CD4-positive, alpha-beta T cell treated with Interleukin-6 for 4 hours (primary cell): ENCODE measurements at places on chromosomes 3 and 15.

GRCh38 chr3:149850787-149851584 lies 38.0 kb downstream of the RNF13 start:
- no peak for DNase-seq

DNA sequence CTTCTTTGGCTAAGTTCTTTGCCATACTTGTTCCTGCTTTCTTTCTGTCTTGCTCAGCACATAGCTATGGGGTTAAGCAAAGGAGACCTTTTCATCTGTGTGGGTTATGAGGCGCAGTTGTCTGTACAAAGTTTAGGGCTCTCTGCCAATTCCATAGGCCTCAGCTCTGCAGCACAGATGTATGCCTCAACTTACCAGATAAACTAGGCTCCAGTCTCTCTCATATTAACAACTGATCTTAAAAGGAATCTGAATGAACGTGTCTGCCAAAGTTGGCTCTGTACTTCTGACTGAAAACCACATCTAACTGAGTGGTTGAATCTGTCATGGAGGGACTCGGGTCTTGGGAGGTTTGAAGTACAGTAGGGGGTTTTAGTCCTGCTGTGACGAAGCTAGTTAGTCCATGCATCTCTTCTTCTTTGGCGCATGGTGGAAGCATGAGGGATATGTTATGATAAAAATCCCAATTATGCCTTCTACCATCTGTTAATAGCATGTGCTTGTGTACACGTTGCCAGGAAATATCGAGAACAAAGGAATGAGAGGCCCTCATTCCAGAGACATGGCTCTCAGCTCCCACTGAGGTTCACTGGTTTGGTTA lies 114.6 kb upstream of the TSC22D2 start:
- DNase-seq: no peak

- no peak for DNase-seq
Measured at GRCh38 chr3:174125267-174125824, 727.8 kb downstream of the NLGN1 start.

- DNase-seq: no peak
Measured at GRCh38 chr3:50213373-50213772, 8.3 kb downstream of the SLC38A3 start.

- DNase-seq: no peak
Measured at GRCh38 chr3:21705769-21706168, 45.2 kb downstream of the ZNF385D start.

DNA sequence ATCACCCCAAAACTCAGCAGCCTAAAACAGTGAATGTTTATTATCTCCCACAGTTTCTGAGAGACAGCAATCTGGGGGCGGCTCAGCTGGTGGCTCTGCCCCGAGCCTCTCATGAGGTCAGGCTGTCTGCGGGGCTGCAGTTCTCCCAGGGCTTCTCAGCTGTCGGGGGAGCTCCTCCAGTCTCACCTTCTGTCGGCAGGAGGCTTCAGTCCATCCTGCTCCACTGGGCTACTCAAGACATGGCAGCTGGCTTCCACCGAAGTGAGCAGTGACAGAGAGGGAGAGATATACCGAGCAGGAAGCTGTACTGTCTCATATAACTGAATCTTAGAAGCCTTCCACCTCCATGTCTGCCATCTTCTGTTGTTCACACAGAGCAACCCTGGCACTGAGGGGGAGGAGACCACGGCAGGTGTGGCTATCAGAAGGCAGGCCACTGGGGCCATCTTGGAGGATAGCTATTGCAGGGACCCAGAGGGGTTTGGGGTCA lies 72.8 kb upstream of the ITGA11 start:
- DNase-seq: no peak

DNA sequence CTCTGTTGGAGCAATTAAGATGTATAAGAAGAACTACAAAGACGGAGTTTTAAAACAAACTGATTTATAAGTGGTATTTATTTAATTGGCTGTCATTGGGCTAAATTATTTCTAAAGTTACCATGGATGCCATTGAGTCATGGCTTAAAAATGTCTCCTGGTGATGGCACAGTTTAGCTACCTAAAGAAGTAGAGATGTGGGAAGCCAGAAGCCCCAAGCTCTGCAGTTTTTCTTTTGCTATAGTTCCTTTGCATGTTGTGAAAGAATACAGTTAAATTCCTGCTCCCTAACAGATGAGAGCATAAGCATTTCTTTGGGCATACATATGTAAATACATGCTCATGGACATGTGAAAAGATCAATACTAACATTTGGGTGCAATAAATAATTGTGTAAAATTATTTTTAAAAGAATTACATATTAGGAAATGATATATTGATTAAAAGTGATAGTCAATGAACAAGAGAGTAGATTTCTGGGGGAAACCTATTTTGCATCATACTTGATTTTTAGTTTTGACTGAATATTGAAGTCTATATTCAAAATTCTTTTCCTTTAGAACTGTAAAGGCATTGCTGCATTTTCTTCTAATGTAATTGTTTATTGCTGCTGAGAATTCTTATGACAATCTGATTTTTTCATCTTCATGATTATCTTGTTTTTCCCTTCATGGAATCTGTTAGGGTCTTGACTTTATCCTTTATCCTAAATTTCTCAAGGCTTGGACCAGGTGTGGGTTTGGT lies 2.1 kb downstream of the OPA1 start:
- DNase-seq: no peak

GRCh38 chr15:69823223-69823907 lies 274.4 kb downstream of the TLE3 start:
- DNase-seq: no peak

DNA sequence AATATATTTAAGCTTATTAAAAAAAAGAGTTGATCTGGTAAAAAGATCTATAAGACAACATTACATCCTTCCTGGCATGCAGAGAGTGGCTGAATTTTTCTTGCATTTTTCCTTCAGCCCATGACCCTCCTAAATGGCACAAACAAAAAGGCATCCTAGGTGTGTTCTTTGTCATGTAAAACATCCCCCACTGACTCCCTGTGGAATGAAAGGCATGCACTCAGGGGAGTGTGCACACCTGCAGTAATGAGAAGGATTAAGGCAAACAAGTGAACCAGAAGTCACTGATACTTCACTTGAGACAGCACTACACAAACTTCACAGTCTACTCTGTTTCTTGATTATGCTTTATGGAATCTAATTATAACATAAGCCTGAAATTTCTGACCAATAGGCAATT lies 195.0 kb downstream of the RBMS3 start:
- no peak for DNase-seq
